ENCODE measurements at places on chromosomes 1 and 21.

GRCh38 chr1:180945151-180945550 is 32.5 kb downstream of the KIAA1614 start:
- DNase-seq, result no peak

DNA sequence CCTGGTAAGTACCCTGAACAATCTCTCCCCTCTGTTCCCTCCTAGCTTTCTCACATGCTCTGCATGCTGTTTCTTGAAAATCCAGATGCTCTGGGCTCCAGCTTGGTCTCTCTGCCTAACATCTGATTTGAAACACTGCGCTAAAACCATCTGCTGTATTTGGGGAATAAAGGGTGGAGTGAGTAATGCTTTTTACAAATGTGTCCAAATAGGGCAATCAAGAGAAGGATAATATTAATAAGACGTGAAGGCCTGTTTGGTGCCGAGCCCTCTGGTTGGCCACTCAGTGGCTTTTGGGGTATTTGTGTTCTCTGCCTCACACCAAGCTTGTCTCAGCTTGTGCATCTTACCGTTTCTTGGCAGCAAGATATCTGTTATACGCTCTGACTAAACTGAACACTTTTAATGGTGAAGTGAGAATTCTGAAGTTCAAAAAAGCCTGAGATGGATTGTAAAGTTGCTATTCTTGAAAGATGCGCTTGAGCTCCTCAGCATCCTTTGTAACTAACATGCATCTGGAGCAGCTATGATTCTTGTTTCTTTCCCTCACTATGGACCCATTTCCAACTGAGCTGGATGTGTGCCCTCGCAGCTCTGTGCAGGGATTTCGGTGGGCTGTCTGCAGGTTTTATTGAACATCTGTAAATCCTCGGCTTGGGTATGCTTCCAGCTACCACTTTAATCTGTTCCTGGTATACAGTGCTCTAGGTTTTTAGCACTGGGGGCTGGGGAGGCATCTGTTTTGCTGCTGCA is 269.4 kb downstream of the RWDD3 start:
- no peak for DNase-seq

DNA sequence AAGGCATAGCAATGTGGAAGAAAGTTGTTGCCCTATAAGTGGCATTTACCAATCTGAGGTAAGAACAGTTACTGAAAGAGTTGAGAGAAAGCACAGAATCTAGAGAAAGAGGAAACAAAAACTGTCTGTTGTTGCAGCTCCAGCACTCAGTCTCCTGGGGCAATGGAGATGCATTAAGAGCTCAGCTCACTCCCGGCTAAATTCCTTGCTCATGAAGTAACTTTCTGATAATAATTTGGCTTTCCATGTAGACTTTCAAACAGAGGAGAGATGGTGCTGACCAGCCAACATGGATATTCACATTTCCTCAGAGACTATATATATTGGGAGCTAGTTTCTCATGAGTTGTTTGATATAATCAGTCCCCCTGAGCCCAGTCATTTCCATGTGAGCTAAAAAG is 135.3 kb downstream of the GDAP2 start:
- DNase-seq, result peak; percentile 67

DNA sequence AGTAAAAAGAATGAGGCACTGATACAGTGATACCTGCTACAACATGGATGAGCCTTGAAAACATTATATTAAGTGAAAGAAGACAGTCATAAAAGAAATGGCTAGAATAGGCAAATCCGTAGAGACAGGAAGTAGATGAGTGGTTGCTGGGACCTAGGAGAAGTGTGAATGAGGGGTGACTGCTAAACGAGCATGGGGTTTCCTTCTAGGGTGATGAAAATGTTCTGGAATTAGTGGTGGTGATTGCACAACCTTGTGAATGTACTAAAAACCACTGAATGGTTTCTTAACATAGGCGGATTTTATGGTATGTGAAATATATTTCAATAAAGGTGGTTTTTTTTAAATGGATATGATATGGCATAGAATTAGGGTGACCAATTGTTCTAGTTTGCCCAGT is 12.6 kb upstream of the SERINC2 start:
- peak; percentile 87 for DNase-seq

DNA sequence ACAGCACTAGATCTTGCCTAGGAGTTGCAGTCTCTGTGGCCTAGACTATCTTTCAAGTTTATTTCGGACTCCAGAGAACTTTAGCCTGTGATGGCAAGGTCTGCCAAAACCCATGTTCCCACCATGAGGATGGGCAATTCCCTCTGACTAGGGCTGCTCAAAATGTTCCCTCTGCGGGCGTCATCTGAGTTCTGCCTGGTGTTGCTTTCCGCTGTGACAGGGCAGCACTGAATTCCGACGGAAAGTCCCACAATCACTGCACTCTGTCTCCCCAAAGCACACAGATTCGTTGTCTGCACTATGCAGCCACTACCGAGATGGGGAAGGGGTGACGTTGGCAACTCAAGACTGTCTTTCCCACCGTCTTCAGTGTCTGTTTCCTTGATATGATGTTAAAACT is 75.2 kb downstream of the CATSPERE start:
- DNase-seq, result no peak

GRCh38 chr1:117627546-117628130 is 21.8 kb downstream of the TENT5C start:
- DNase-seq, result no peak

- no peak for DNase-seq
These were observed 44.0 kb downstream of the EDN2 start for GRCh38 chr1:41440321-41441085.

DNA sequence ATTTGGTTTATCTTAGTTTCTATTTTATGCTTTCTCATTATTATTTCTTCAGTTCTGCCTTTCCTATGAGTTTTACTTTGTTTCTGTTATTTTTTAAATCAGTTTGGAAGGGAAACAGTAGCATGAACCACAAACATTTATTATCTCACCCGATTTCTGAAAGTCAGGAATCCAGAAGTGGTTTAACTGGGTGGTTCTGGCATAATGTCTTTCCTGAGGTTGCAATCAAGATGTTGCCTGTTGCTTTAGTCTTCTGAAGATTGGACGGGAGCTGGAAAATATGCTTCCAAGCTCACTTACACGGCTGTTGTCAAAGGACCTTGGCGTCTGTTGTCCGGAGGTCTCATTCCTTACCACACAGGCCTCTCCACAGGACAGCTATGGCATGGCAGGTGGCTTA is 50.4 kb downstream of the SNRPE start:
- DNase-seq, result peak; percentile 53

- no peak for DNase-seq
These were observed 5.8 kb downstream of the SERINC2 start for GRCh38 chr1:31418626-31419323.

GRCh38 chr1:99266726-99267125 is 2.4 kb downstream of the PLPPR4 start:
- peak; percentile 89 for DNase-seq

- DNase-seq, result no peak
These were observed at the start of gene TMEM52 for GRCh38 chr1:1918901-1919303. TSS of gene TMEM52 (minus strand) at chr1:1919279. CDS start at chr1:1919265, 14 bp downstream.

- no peak for DNase-seq
These were observed 3.7 kb upstream of the SF3B4 start for GRCh38 chr1:149931212-149931790.

GRCh38 chr1:43781574-43781973 is 74.2 kb downstream of the ST3GAL3 start:
- DNase-seq, result no peak

- no peak for DNase-seq
These were observed 1079.1 kb downstream of the TTLL7 start for GRCh38 chr1:82919837-82920236.

GRCh38 chr1:157512036-157512969 is 40.0 kb downstream of the FCRL5 start:
- no peak for DNase-seq

Data from fibroblast of skin of right quadriceps (primary cell).